Right ventricle myocardium inferior (tissue), 1 donor: ENCODE measurements at places on chromosomes 4 and X. TPM values are rescaled to one million over a fixed set of nuclear protein-coding genes. Genes with fewer than 3 reads are reported as not detected.

The PNMA5 gene
- total RNA-seq: not detected

The ATXN3L gene
- not detected for total RNA-seq

The CFAP99 gene
- total RNA-seq: not detected

The GPR173 gene
- 0.35 TPM for total RNA-seq

The WDR17 gene
- total RNA-seq: 0.43 TPM

The BCORL1 gene
- total RNA-seq: 11.3 TPM

The PIN4 gene
- total RNA-seq: 12.0 TPM

The TRIM61 gene
- 2.2 TPM for total RNA-seq

The HHIP gene
- not detected for total RNA-seq

The ARHGAP6 gene
- total RNA-seq: 3.8 TPM
